Skeletal muscle cell (primary cell): ENCODE measurements at places on chromosomes 5 and 9.

GRCh38 chr5:119417891-119418605 lies 34.2 kb upstream of the HSD17B4 start:
- DNase-seq, result no peak

- no peak for DNase-seq
Measured at GRCh38 chr5:107604146-107604910, 66.4 kb downstream of the EFNA5 start.

DNA sequence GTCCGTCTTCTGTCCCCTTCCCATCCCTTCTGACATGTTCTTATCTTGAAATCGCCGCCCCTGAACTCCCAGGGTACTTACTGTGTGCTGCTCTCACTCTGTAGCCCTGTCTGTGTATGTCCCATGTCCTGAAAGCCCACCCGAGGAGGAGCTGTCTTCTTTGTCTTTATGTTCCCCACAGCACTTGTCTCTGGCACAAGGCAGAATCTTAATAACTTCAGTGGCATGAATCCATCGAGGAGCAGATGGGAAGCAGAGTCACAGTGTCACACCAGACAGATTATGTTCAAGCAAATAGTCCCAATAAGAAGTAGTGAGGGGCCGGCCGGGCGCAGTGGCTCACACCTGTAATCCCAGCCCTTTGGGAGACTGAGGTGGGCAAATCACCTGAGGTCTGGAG lies 29.7 kb upstream of the LTC4S start:
- no peak for DNase-seq

DNA sequence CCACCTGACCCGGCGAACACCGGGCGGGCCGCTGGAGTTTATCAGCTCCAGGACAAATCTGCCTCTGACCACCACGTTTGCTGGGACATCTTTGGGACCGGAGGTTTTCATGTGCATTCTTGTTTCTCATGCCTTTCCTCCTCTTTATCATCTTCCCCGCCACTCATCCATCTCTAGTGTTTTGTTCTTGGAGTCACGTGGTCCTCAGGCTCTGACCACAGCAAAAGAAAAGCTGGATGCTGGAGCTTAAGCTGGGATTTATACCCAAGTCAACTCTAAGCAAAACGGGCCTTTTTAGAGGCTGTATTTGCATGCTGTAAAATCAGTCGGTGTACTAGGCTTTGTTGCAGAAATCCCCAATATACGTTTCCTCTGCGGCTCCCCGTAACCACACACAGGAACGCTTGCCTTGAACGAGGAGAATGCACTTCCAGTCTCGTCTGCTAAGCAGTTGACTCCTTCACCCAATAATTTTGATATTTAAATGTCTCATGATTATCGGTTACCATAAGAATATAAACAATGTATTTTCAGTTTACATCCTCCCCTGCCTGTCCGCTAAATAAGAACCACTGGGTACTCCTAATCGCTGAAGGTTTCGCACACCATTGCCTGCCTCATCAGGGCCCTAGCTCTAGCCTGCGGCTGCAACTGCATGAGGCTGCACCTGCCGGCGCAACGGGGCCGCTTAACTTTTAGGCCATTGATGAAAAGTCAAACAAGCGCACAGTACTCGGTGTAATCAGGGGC lies 560 bp upstream of the NDUFS6 start:
- no peak for DNase-seq
